ENCODE measurements at places on chromosomes 1 and 21.

- no peak for DNase-seq
These were observed 53.7 kb upstream of the ZNF326 start for GRCh38 chr1:89941110-89941766.

DNA sequence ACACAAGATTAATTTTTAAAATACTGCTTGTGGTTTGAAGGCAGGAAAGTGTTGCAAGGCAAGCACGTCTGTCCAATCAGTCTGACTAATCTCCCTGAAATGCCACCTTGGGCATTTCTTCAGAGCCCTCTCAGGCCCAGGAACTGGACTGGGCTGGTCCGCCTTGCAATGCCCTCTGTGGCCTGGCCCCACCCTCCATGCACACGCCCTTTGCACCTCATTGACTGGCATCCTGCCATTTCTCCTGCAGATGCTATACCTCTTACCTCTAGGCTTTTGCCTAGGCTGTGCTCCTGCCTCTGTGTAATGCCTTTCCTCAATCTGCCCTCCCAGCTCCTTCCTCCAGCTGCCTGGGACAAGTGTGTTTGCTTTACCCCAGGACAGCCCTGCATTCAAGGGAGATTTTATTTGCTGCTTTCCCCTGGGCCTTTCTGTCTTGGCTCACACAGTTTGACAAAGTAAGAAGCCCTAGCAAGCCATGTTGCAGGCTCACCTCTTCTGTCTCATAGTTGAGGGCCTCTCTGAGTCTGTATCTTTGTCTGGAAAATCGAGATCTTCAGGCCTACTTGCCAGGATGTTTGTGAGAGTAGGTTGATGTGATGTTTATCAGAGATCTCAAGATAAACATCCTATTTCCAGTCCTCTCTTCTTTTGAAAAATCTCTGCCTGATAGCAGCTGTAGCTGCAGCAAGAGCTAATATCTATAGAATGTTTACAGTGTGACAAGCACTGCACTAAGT is 149.2 kb upstream of the JUN start:
- DNase-seq, result no peak

DNA sequence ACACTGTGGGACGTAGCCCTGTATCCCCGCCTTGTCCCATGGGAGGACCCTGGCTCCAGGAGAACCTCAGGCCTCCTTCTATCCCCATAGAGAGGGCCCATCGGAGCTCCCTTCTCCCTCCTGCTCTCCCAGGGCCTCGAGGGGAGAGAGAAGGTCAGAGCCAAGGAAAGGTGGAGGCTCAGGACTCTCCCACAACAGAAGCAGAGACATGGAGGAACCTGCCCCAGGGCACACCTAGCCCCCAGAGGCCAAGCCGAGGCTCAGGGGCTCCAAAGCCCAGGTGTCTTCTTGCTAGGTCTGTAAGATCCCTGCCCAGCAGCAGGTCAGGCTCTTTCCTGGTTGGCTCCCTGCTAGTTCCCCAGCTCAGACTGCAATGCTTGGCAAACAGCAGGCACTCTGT is 34.4 kb upstream of the ARF1 start:
- no peak for DNase-seq

GRCh38 chr1:224737353-224737727 is 121.2 kb downstream of the CNIH3 start:
- no peak for DNase-seq

GRCh38 chr1:197197430-197197997 is 51.0 kb upstream of the ASPM start:
- no peak for DNase-seq

DNA sequence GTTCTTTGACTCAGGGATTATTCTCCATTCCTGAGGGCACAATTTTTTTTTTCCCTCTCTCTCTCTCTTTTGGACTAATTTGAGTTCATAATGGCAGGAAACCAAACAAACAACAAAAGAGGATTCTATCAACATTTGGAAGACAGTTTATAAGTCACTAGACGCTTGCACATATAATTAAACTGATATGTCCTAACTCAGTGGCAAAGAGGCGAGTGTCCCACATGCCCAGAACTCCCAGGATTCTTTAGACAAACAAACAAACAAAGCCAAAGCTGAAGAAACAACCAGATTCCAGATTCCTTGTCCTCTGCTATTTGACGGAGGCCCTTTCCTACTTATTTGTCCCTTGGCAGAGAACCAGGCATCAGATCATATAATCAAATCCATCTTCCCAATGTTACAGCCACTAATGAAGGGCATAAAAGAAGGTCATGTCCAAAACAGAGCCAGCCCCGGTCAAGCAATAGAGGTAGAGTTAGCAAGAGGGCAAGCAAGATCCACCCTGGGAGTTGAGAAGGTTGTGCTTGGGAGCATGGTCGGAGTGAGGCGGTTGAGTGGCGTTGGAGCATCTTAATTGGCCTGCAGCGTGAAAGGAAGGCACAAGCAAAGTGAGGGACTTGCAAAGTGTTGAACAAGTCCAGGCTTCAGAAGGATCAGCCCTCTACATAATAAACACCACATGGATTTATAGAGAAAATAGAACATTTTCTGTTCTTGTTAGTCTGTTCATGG is 30.3 kb downstream of the ZNF362 start:
- DNase-seq, result no peak

- DNase-seq, result no peak
These were observed 357.2 kb downstream of the COL11A1 start for GRCh38 chr1:102751111-102751510.

GRCh38 chr1:91526496-91526895 is 25.8 kb downstream of the CDC7 start:
- no peak for DNase-seq

GRCh38 chr21:26844258-26845065 is 747 bp downstream of the ADAMTS1 start:
- no peak for DNase-seq

DNA sequence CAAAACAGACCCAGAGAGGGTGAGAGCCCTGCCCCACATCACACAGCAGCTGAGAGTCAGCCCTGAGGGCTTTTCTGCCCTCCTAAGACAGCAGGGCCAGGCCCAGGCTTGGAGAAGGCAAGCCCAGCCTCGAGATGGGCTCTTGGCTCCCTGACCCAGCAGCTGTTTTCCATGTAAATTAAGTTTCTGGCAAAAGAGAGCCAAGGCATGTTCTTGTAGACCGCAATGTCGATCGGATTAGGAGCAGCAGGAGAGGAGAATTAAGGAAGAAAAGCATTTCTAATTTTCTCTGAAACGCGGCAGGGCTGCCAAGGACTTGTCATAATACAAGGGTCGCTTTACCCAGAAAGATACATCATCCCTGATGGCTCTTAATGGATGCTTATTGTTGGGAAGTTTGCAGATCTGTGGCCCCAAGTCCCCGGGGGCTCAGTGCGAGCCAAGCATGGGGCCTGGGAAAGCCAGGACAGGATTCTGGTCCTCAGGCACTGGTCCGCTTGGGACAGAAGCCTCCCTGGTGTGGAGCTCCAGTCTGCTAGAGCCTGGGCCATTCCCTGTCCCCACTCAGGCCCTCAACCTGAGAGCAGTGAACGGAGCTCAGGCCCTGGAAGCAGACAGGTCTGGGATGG is 62.8 kb downstream of the DMRTB1 start:
- DNase-seq, result no peak

Measured in activated effector memory CD4-positive, alpha-beta T cell treated with Interleukin-2 at 50 U/mL for 16 hours (primary cell).